ENCODE measurements at places on chromosomes 12 and 14.

DNA sequence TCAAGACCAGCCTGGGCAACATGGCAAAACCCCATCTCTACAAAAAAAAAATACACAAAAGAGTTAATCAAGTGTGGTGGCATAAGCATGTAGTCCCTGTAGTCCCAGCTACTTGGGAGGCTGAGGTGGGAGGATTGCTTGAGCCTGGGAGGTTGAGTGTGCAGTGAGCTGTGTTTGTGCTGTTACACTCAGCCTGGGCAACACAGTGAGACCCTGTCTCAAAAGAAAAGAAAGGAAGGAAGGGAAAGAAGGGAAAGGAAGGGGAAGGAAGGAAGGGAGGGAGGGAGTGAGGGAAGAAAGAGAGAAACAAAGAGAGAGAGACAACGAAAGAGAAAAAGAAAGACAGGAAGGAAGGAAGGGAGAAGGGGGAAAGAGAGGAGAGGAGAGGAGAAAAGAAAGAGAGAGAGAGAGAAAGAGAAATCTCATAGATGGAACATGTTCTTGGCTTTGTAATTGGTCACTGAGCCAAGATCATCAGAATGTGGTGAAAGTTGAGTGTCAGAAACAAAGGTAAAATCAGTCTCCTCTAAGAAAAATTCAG lies 26.8 kb upstream of the NAP1L1 start:
- DNase-seq: no peak

- peak; percentile 58 for DNase-seq
These were observed 589.3 kb upstream of the TMEM132C start for GRCh38 chr12:127677537-127678131.

DNA sequence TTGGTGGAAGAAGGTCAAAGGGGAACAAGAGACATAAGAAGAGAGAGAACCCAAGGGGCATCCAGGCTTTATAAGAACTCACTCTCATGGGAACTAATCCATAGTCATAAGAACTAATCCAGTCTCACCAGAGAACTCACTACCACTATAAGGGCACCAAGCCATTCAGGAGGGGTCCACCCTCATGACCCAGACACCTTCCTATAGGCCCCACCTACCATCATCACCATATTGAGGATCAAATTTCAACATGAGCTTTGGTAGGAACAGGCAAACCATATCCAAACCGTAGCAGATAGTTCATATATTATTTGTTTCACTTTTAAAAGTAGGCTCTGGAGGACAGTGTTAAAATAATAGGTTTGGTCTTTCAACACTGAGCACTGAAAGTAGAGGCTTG lies 350.1 kb downstream of the TMTC2 start:
- no peak for DNase-seq

DNA sequence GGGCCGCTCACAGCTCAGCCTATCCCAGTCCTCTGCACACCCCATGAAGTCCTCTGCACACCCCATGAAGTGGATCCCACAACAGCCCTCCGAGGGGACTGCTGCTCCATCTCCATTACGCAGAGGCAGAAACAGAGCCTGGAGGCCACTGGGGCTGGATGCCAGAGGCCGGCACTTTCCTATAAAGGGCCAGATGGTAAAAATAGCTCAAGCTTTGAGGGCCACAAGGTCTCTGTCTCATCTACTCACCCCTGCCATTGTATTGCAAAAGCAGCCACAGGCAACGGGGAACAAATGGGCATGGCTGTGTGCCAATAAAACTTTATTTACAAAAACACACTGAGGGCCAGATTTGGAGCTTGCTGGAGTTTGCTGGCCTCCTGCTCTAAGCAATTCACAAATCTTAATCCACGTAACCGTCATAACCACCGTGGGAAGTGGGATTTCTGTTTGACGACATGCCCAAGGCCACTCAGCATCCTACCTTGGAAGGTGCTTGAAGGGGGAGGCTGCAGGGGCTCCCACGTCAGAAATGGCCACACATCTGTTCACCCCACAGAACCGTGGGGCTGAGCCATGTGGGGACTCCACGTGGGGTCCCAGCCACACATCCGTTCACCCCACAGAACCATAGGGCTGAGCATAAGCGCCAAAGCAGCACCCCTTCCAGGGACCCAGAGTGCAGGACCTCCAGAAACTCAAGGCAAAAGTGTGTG lies 92.0 kb downstream of the NCOR2 start:
- DNase-seq: no peak

DNA sequence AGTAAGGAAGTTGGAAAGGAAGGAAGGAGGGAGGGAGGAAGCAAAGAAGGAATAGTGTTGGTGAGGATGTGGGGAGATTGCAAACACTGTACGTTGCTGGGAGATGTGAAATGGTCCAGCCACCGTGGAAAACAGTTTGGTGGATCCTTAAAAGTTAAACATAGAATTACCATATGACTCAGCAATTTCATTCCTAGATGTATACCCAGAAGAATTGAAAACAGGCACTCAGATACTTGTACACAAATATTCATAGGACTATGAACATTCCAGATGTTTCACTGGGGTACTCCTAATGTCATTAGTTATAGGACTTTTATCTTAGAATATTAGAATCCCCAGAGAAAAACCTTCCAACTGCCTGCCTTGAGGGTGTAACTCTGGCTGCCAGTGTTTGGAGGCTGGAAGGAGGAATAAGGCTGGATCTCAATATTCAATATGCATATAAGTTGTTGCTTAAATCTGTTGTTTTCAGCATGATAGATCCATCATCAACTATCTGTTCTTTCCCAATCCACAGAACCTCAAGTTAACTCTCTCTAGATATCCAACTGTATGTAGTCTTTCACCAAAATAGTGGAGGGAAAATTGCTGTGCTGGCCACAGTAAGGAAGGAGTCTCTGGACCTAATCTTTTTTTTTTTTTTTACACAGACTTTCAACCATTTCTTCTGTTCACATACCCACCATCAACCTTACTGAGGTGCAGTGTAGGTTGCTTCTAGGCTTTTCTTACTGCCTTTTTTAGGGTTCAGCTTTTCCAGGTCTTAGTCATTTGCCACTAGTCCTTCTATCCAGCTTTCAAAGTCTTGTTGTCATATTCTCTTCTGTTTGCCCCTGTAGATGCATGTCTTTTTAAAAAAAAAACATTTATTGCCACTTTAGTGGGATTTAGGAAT lies 94.5 kb downstream of the DNAI7 start:
- no peak for DNase-seq

DNA sequence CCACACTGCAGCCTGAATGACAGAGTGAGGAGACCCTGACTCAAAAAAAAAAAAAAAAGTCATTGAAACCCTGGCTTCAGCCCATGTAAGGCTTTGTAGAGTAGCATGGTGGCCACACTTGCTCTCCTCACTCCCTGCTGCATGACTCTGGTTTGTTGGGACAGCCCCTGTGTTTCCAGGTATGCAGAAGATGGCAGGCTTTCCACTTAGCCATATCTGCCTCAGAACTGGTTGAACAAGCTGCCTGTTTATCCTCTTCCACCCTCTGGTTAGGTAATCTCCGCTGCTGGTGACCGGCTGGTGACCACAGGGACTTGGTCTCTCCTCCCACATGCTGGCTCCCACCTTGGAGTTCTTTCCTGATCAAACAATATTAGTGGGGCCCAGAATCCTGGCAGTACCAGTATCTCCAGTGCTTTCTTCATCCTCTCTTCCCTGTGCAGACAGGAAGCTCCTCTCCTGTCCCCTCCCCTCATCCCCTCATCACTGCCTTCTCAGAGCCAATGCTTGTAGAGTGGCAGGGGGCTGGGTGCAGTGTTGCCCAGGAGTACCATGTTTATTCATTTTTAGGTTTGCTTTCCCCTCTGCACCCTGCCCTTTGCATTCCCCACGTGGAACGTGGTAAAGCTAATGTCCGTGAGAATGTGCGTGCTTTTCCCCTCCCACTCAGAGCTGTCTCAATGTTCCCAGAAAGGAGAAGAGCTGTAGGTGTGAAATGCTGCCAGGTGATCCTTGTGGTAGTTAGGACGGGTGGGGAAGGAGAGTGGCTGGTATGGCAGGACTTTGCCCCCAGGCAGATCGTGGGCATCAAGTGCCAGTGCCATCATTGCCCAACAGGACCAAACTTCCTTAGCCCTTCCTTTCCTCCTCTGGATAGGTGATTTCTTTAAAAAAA lies 11.3 kb downstream of the ABHD12B start:
- no peak for DNase-seq

GRCh38 chr14:91363776-91364523 lies 53.7 kb downstream of the CCDC88C start:
- no peak for DNase-seq

DNA sequence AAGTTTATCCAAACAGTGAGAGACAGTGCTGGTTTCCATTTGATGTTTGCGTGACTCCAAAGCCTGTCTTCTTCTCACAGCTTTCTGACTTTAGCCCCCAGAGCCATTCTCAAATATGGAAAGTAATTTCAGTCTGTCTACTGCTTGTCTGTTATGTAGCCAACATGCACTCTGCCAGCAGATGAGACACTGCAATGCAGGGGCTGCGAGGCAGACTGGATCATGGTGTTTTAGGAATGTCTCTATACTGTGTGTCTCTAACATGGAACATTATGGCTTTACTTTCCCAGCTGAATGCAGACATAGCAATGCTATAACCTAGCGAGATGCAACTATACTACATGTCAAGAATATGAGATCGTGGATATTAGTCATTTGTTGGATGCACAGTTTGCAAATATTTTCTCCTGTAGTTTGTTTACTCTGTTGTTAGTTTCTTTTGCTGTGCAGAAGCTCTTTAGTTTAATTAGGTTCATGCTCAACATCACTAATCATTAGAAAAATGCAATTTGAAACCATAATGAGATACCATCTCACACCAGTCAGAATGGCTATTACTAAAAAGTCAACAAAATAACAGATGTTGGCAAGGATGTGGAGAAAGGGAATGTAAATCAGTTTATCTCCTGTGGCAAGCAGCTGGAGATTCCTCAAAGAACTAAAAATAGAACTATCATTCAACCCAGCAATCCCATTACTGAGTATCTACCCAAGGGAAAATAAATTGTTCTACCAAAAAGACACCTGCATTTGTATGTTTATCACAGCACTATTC lies 235.8 kb upstream of the TMTC1 start:
- DNase-seq: no peak

GRCh38 chr12:110379631-110380030 lies 23.9 kb downstream of the ANAPC7 start:
- DNase-seq: no peak

- DNase-seq: no peak
These were observed 153.4 kb downstream of the FUT8 start for GRCh38 chr14:65565948-65566347.

DNA sequence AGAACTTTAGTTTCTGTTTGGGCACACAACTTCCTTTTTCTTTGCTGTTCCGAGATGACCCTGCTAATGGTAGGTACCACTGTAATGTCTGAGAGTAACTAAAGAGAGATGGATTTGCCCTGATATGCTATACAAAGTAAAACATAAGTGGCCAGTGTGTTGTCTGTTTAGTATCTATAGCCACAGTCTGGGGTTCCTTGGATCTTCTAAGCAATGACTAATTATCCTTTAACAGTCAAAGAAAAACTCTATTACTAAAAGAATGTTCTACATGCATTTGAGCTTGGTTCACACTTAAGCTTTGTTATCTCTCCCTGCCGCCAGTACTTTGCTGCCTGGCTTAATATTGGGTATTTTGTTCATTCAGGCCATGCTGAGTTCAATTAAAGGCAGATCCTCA lies 1051.9 kb upstream of the FLRT2 start:
- DNase-seq: no peak

DNA sequence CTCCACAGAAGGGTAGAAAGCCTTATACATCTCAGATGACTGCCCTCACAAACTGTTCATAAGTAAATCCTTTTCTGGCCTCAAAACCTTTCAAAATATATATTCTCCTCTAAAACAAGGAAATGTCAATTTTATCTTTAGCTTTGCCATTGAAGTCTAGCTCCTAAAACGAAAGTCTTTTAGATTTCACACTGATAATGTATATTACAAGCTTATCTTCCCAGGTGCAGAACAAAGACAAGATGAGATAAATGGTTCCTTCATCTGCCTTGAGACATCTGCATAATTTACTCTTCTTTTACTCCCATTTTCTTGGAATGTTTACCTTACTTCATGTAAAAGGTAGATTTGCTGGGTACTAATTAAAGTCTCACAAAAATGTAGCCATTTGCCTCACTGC lies 257.1 kb downstream of the SYT10 start:
- DNase-seq: no peak

GRCh38 chr14:44383636-44384035 lies 123.4 kb downstream of the FSCB start:
- DNase-seq: no peak

DNA sequence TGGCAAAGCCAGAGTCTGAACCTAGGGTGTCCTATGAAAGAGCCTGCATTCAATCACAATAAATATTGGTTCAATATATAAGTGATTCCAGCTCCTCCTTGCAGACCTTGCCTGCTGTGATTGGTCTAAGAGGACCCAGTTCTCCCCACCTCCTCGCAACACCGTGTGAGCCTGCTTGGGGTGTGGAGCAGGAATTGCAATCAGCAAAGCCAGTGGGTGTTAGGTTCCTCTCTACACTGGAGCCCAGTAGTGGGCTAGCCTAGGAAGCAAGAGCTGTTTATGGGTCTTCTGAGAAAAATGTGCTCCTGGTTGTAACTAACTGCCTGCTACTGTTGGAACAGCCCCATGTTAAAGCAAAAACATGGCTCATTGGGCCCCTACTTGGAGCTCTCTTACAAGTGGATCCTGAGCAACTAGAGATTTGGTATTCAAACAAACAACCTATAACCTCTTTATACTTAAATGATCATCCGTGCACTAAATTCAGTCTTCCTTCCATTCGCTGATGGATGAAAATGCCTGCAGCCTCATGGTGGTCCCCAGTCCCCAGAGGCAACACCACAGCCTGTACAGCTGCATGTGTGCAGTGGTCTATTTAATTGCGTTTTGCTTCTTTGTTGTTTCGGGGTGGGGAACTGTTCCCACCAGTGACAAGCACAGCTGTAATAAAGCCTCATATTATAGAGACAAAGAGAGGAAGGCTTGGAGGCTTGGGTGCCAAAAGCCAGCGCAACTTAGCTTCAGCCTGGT lies 3.7 kb upstream of the SELPLG start:
- DNase-seq: no peak

- no peak for DNase-seq
These were observed 80.5 kb downstream of the TMEM260 start for GRCh38 chr14:56659964-56660551.

DNA sequence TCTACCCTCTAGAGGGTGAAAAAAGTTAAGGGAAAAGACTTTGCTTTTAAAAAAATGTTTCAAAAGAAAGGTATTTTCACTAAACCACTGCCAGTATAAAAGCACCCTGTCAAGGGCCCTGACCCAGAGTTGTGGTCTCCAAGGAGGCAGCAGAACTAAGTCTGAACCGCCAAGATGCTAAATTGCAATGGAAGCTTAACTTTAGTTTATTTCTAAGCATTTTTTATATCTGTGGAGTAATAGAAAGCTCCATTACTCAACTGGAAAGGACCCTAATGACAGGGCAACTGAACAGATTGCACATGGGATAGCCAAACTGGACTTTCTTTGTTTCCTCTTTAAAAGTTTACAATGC lies 379.8 kb downstream of the NAV3 start:
- DNase-seq: no peak

- no peak for DNase-seq
These were observed 44.3 kb upstream of the HSPB8 start for GRCh38 chr12:119134284-119135072.

GRCh38 chr14:93055651-93056115 lies 60.0 kb downstream of the ITPK1 start:
- no peak for DNase-seq

Data from left renal pelvis (tissue), 4 donors.